ENCODE measurements at places on chromosomes 6 and 20.

- DNase-seq: no peak
Observed at GRCh38 chr6:52104979-52105378, 17.6 kb upstream of the PKHD1 start.

DNA sequence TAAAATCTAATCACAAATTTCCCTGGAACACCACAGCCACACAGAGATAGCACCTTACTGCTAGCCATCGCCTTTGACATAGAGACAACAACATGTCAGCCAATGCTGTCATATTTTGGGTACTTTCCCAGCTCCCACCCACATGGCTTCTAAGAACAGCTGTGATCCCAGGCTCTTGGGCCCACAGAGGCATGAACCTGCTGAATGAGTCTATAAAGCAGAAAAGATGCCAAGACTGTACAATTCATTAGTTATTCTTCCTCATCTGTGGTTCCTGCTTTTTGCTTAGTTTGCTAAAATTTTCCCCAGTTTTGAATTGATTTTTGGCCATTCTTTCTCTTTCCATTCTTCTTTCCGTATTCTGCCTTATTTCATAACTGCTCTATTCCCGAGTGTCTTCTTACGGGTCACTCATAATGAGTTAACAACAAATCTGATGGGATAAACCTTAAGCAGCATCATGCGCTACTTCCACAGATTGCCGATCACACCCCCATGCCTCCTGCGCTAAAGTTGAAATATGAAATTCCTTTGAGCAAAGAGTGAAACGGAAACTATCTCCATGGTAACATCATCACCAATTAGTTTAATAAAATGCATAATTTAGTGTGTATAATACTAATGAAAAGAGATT lies 327.3 kb upstream of the HSF2 start:
- DNase-seq: no peak

DNA sequence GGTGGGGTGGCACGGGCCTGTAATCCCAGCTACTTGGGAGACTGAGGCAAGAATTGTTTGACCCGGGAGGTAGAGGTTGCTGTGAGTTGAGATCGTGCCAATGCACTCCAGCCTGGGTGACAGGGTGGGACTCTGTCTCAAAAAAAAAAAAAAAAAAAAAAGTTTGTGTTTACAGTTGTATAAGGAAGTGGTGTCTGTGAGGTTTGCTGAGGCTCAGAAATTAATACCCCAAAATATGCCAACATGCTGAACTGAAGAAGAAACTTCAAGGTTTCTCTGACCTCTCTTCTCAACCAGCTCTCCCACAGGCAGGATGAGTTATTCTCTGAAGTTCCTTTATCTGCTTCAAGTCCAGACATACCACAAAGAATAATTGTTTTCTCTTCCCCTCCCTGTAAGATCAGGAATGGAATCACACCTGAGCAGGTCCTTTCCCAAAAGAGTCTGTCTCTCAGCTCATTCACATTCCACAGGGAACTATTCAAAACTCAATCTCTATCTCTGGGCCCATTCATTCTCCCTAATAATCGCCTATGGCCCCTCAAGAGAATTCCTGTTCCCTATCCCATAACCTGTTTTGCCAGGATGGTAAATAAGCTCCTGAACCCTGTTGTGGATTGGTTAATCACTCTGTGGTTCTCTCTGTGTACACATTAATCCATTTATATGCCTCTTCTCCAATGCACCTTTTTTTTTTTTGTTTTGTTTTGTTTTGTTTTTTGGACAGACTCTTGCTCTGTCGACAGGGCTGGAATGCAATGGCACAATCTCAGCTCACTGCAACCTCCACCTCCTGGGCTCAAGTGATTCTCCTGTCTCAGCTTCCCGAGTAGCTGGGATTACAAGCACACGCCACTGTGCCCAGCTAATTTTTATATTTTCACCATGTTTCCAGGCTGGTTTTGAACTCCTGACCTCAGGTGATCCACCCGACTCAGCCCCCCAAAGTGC lies 17.4 kb upstream of the KIFC1 start:
- DNase-seq: no peak

GRCh38 chr20:17344790-17345189 lies 118.0 kb downstream of the PCSK2 start:
- DNase-seq: no peak

DNA sequence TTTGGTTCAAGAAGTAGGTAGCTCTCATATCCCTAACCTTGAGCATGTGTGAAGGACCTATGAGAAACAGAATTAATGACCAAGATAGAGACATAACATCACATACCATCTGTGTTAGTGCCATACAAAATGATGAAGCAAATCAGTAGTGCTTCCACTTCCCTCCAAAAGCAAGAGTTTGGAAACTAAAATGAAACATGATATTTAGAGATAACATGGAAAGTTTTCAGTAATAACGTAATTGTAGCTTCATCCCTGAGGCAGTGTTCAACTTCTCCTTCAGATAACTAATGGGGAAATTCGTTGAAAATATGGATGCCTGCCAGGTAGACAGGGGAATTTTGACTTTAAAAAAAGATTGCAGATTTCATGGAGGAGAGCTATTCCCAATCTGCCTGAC lies 248.4 kb upstream of the IRAK1BP1 start:
- DNase-seq: no peak

DNA sequence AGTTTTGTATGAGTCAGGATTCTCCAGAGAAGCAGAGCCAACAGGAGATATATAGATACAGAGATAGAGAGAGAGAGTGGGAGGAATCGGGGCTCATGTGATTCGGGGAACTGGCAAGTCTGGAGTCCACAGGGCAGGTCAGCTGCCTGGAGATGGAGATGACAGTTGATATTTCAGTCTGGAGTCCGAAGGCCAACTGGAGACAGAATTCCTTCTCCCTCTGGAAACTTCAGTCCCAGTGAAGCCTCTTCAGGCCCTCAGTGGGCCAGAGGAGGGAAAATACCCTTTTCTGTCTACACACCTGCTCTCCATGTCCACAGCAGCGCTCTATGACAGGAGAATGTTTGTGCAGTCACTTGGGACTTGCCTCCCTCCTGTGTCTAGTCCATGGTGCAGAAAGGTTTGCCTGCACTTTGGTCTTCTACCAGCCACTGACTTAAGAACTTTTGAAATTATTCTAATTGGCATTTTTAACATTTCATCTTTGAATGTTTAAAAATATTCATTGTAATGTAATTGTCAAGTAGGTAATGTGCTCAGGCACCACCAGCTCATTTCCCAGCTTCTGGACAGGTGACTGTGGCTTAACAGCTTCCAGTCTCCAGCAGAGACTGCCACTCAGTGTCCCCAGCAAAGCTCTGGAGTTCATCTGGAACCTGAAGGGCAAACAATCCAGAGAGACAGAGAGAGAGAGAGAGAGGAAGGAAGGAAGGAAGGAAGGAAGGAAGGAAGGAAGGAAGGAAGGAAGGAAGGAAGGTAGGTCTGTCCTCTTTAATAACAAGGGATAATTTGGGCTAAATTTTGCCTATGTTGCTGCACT lies 43.8 kb upstream of the AFDN start:
- DNase-seq: no peak

- no peak for DNase-seq
Observed at GRCh38 chr6:111823831-111824607, 49.2 kb downstream of the FYN start.

DNA sequence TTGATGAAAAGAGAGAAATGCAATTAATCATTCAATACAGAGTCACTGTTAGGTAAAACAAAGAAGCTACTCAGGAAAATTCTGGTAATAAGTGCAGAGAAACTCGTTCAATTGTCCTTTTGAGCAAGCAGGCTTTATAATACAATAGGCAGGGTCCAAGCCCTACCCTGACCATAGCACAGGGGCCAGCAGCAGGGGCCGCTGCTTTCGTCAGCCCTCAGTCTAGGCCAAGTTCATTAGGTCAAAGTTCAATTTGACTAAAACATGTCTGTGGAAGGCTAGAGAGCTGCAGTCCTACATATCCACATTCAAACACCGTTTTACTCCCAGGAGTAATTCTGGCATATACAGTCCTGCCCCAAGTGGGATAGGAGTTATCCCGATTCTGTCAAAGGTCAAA lies 94.6 kb downstream of the BCAS1 start:
- no peak for DNase-seq

- no peak for DNase-seq
Observed at GRCh38 chr6:113496166-113496565, 361.0 kb upstream of the MARCKS start.

DNA sequence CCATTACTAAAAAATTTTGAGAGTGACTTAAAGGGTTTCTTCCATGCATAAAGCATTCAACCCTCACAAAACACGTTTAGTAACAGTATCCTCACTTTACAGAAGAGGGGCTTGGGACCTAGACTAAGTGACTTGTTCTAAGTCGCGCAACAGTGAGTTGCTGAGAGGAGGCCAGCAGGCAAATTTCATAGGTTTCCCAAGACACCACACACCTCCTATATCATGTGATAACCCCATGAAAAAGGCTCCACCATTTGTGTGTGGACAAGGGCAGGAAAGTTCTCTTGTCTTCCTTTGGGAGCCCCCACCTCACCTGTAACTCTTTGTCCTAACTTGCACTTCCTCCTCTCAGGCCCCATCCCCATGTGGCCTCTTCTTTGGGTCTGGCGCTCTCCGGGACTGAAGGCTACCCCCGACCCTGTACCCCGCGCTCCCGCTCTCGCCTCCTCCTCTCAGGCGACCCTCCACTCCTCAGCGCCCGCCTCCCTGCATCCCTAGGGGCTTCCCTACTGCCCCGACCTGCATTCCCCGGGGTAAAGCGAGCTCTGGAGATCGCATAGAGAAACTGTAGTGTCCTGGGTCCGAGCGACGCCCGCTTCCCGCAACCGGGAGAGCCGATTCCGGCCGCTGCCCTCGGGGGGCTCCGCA lies 392 bp downstream of the PSMB8 start:
- no peak for DNase-seq

- no peak for DNase-seq
Observed at GRCh38 chr6:52620055-52620905, 43.4 kb upstream of the TRAM2 start.

DNA sequence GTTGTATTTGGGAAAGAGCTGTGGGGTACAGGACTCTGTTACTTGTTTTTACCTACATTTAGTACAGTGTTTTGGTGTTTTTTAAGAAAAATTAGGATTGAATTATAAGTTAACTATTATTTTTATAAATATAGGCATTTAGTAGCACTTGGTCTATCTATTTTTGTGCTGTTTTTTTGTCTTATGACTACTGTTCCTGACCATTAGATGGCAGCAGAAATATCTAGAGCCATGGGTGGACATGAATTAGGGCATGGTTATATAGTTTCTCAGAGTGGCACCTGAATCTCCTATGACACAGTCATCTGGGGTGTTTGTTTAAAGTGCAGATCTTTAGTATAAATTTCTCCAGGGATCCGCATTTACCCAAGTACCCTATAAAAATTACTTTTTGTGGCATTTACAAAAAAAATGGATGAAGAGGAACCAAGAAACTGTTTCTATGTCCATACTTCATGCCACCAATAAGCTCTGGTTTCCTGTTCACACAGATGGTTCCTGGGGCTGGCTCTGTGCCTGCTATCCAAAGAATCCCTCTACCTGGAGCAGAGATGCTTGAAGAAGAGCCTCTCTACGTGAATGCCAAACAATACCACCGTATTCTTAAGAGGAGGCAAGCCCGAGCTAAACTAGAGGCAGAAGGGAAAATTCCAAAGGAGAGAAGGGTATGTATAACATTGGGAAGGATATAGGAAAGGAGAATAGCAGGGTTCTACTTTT lies 19.8 kb downstream of the NFYA start:
- DNase-seq: no peak

DNA sequence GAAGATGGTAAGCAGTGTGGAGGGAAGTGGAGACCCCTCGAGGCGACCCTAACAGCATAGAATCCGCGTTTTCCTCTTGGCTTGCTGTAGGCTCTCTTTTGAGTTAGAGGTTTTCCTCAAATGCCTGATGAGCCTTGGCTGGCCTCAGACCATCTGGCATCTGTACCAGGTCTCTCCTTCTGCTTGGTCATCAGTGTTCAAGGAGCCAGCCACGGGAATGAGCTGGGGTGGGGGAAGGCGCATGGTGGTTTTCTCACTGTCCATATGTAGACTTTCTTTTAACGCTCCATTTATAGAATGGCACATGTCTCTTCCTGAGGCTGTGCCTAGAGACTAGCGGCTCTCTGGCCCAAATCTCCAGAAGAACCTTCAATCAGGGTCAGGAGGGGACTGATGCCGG lies 8.1 kb upstream of the GUCA1A start:
- DNase-seq: no peak

GRCh38 chr20:3067139-3068014 lies 4.0 kb upstream of the OXT start:
- no peak for DNase-seq

- DNase-seq: peak; percentile 74
Observed at GRCh38 chr6:43773050-43773979, 3.3 kb downstream of the VEGFA start.

DNA sequence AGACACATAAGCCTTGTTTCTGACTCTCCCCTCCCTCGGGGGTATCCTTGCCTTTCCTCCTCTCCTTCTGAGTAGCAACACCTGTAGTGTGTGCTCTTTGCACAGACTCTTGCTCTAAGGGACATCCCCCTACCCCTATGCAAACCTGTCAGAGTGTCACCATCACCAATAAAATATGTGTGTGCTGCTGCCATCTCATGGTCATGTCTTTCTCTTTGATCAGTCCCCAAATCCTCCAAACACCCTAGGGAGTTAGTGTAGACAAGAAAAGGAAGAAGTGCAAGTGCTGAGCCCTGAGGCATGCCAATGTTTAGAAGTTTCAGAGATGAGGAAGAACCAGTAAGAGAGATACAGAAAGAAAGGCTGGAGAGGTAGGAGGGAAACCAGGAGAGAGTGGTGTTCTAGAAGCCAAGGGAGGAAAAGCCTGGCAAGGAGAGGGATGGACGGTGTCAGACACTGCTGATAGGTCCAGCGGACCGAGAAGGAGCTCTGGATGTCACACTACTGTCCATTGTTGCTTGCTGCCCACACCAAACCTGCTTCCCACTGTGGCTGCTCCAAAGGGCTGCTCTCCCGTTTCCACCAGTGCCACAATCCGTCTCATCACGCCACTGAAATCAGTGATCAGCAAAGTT lies 16.4 kb downstream of the TRMT6 start:
- DNase-seq: no peak

DNA sequence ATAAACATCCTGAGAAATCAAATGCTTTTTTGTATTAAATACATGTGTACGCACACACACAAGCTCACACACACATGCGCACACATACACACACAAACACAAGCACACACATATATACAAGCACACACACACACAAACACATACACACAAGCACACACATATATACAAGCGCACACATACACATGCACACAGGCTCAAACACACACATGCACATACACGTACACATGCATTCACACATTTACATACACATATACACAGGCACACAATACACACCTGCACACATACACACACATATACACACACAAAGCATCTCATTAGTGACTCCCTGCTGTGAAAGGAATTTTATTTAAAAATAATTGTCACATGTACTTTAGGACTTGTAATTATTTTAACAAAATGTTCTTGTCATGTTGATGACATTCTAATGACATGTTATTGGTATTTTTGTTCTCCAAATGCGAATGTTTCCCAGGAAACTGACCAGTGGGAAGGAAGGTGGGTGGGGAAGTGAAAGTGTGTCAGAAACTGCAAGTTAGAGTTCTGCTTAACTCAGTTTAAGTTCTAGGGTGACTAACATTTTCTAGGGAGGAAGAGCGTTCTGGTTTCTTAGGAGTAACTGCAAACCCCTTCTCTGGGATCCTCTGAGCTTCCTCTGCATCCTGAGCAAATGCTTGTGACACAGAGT lies 113.9 kb upstream of the ZNF217 start:
- DNase-seq: no peak

- DNase-seq: no peak
Observed at GRCh38 chr6:80214436-80215022, 108.1 kb downstream of the BCKDHB start.

- DNase-seq: no peak
Observed at GRCh38 chr20:43765916-43766315, 39.1 kb upstream of the GTSF1L start.

- DNase-seq: no peak
Observed at GRCh38 chr6:49806145-49806544, 19.1 kb upstream of the PGK2 start.

All from Right ventricle myocardium superior (tissue), 1 donor.